Glomerular endothelial cell (primary cell): ENCODE measurements at places on chromosomes 11 and 22.

DNA sequence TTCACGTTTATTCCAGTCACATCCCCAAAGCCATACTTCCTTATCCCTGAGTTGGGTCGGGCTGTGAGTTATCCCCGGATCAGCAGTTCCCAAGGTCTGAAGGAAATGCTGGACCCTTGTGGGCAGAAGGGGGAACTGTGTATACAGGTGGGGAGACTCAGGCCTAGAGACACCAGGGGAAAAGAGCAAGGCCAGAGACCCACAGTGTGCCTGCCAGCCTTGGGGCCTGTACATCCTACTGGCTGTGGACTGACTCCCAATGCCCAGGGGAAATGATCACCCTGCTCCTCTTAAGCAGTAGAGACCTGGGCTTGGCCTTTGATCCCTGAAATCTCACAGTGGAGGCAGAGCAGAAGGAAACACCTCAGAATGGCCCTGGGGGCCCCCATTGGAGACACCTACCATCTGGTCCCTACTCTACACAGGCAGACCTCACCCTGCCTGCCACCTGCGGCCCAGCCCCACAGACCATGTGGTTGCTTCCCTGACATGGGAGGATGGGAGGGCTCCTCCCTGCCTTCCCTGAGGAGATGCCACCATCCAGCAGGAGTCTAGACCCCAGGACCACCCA lies 1.3 kb downstream of the SELENOM start:
- no peak for DNase-seq

DNA sequence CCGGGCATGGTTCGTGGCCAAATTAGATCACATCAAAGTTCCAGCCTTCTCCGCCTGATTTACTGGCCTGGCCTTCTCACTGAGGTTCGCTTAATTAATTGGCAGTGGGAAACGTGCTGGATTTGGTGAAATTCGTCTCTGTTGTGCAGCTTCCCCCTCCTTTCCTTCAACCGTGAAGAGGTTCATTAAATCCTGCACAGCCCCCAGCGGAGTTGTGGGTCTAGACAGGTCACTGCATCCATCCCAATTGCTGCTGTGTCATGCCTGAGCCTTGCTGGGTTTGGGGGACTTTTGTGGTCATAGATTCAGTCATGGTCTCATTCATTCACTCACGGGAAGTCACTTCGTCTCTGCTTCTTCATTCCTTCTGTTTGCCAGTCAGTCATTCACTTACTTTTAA lies 90.0 kb downstream of the INSC start:
- no peak for DNase-seq

GRCh38 chr11:64180891-64181290 lies 5.1 kb upstream of the STIP1 start:
- DNase-seq: no peak

DNA sequence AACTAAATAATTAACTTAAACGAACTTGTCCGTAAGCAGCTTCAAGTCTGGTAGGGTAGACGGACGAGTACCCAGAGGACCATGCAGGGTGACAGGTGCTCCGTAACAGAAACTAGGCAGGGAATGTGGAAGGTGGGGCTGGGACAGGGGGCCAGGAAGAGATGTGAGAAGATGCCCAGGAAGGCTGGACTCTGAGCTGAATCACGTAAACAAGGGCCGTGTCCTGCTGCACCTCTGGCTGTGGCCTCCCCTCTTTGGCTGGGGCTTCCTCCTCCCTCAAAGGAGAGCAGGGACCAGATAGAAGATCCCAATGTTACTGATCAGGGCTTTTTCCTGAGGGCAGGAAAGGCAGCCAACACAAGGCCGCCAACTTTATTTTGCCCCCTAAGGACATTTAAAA lies 47.9 kb downstream of the PACSIN2 start:
- DNase-seq: no peak

DNA sequence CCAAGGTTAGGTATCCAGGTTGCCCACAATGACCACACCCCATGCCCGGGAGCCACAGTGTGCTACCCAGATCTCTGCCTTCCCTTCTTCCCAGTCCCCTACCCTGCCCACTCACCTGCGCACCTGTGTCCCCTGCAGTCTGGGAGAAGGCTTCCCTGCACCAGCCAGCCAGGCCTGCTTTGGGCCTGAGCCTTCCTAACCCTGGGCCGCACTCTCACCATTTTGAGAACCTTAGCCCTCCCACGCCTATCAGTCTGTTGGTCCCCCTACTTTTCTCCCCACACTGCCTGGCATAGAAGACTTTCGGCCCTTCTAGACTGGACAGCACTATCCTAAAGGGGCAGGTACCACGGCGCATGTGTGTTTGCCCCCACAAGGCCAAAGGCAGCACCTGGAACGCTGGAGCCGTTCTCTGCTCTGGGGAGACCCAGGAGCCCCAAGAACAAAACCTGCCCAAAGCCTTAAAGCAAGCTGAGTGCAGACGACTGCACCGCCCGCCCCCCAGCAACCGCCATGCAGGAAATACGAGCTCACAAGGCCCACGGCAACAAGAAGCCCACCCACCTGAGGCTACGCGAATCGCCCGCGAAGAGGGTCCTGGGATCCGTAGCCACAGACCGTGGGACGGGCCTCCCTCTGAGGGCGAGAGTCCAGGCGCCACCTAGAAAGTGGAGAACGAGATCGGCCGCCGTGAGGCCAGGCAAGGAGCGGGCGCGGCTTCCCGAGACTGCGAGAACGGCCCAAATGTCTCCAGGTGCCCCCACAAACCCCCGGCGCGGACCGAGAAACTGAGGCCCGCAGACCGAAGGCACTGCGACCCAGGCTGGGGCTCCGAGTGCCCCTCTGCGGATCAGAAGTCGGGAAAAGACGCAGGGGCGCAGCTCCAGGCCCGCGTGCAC lies 546 bp downstream of the GNB1L start:
- DNase-seq: no peak

GRCh38 chr11:65696802-65697552 lies 15.1 kb upstream of the KAT5 start:
- no peak for DNase-seq

GRCh38 chr11:113773092-113773415 lies 438 bp downstream of the ZW10 start:
- DNase-seq: no peak

DNA sequence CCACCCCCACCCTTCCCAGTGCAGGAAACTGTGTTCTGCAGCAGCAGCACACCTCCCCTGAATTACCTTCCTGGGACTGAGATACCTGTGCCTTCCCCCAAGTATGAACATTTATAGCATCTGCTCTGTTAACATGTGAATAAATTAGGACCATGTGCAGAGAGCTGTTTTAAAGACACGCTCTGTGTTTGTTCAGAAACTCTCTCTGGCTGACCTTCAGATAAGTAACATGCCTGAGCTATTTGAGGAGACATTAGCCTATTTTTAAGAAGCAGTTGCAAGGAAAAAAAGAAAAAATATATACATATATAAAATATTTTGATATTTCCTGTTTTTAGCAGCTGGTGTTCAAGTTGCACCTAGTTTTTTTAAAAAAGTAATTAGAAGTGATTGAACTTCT lies 5.4 kb downstream of the NAV2 start:
- DNase-seq: no peak

DNA sequence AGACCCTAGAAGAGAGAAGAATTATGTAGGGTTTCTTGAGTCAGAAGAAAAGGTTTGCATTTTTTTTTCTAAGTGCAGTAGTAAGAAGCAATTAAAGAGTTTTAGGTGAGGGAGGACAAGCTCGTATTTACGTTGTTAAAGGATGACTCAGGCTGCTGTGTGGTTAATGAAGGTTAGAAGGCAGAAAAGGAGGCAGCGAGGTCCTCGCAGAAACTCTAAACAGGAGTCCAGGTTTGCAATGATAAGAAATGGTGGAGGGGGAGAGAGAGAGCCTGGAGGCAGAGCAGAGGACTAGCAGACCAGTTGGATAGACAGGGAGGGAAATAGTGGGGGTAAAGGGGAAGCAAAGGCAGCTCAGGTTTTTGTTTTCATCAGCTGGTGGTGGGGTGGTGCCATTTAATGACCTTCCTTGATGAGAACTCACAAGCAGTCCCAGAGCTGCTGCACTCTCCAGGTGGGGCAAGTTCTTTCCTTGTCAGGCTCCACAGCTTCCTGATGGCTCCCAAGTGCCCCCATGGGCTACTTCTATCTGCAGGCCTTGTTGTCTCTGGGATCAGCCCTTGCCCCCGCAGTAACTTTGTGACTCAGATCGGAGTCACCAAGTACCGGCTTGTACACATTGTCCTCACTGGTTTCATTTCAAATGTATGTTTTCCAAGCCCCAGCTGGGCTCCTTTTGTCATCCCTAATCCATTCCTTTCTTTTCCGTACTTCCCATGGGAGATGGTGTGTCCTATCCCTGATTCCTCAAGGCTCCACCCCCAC lies 8.3 kb upstream of the INSC start:
- DNase-seq: no peak

GRCh38 chr11:61332281-61332796 lies 566 bp downstream of the DDB1 start:
- no peak for DNase-seq

- DNase-seq: no peak
These were observed 14.1 kb downstream of the TSSC4 start for GRCh38 chr11:2414616-2415015.

- DNase-seq: no peak
These were observed 27.1 kb upstream of the TMA7B start for GRCh38 chr22:39932918-39933649.

DNA sequence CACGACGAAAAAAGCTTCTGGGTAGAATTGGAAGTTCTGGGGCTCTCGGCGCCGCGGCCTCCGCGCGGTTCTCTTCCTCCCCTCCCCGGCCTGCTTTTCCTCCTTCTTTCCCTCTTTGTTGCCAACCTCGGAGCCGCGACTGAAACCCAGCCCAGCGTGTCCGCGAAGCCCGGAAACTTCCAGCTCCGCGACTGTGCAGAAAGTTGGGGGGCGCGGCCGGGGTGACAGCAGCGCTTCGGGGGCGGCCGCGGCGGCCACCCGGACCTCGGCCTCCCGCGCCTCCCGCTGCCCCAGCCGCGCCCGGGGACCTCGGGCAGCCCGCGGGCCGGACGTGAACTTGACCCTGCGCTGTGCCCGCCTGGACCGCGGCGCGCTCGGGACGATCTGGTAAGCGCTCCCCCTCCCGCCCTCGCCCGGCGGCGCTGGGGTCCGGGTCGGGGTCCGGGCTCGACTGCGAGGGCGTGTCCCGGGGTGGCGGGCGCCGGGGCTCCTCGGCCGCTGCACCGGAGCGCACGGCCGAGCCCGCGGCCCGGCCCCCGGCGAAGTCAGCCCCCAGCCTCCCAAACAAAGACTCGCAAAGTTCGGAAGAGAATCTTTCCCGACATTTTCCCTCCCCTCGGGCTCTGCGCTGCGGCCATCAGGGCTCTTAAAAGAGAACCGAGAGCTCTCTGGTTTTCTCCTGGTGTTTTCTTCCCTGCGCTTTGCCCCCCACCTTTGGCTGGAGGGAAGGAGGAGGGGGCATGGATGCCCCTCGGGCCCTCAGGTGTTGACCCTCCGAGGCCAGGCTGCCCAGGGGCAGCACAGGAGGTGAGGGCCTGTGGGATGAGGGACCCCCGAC lies 67.9 kb upstream of the WNT7B start:
- no peak for DNase-seq

GRCh38 chr11:19283991-19284390 lies 43.2 kb upstream of the E2F8 start:
- no peak for DNase-seq

GRCh38 chr11:26842478-26843282 lies 120.8 kb upstream of the SLC5A12 start:
- DNase-seq: no peak

DNA sequence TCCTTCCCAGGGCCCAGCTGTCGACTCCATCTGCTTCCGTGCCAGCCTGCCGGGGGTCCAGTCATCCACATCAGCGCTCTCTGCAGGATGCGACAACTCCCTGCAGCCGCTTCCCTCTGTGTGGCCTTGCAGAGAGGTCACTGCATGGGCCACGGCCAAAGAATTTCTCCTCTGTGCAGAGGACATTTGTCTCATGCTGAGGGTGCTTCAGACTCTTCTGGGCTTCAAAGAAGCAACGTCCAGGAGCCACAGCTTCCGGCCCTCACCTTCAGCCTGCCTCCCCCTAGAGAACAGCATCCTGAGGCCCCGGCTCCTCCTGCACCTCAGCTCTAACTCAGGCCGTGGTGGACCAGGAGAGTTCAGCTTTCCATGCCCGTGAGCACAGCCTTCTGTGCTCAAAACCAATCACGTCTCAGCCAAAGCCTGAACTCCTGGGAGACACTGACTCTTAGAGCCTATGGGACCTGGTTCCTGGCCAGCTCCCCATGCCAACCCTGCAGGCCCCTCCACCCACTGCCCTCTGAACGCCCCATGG lies 258.9 kb downstream of the BRD1 start:
- DNase-seq: no peak

DNA sequence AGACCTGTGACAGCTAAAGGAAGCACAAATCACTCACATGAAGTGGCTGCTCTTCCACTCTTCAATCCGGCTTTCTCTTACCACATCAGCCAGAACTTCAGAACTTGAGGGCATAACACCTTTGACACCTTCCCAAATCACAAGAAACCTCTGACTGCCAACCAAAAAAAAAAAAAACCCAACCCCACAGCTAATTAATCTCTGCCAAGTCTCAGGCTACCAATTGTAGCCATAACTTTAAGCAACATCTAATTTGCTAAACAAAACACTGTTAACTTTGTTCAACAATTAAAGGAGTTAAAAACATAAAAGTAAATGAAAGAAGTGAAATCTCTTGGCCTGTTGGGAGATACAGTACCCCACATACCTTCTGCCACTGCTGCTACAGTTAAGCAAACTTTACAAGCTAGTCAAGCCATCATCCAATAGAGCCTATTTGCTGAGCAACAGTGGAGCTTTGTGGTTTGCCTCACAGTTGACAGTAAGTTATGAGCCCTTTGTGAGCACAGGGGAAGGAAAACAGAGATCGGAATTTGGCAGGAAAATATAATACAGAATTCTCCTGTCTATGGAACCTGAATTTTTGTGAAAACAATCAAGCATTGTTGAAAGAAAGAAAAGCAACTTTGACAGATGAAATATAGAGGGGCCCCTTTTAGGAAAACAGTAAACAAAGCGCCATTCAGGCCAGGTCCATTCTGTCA lies at the start of gene SOX6:
SOX6 (minus strand) TSS at position 490 of the 704 bp plus-strand sequence. CDS start 15,298 bp downstream, outside the sequence.
- DNase-seq: no peak

DNA sequence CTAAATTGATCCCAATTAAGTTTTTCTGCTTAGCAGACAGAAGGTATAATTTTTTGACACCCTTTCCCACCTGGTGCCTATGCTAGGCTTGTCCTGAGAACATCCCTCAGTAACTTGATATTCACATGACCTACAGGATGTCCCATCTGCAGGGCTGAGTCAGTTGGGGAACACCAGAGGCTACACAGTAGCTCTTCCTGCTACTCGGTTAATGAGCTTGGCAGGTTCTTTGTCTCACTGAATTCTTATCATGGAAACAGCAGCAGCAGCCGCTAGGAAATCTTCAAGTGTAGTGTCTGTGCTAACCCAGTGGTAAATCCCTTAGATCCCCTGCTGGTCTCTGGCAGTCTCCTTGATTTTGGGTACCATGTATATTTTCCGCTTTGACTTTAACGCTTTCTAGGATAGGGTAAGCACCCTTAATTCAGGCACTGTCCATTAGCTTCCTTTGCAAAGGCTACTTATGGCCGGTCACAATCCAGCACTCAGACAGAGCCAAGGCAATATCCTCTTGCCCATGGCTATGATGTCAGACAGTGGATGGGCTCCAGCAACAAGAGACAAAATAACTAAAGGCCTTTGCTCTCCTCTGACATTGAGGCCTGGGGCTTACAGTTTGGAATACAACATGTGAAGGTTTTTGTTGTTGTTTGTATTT lies 8.5 kb downstream of the MRPL16 start:
- no peak for DNase-seq

- no peak for DNase-seq
These were observed 88.4 kb downstream of the CACNA1I start for GRCh38 chr22:39658806-39659463.

- DNase-seq: no peak
These were observed 133.7 kb downstream of the RCN1 start for GRCh38 chr11:32224580-32224979.

- no peak for DNase-seq
These were observed 11.0 kb downstream of the PTPRJ start for GRCh38 chr11:47991266-47991830.
